ENCODE measurements at places on chromosomes 1 and 21.

DNA sequence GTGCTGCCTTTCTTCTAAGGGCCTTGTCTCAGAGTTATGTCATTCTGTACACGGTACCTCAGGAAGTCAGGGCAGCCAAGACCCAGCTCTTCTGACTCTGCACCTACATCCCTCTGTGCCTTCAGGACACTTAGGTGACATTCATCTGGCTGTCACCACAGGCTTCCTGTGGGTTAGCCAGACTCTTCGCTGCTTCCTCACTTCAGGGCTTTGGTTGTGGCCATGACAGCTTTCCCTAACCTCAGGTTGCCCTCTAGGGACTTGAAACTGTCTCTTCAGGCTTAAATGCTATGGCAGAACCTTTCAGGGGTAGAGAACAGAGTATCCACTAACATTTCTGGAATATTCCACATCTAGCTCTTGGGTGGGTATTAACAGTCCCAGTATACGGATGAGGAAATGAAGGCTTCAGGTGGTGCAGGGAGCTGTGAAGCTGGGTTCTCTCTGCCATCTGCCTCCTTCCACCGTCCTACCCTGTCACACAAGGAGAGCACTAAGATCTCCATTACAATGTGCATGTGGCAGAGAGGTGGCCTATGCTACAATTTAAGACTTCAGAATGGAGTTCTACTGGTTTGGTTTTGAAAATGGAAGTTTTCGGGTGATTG is 9.9 kb downstream of the TSSK3 start:
- DNase-seq, result no peak

DNA sequence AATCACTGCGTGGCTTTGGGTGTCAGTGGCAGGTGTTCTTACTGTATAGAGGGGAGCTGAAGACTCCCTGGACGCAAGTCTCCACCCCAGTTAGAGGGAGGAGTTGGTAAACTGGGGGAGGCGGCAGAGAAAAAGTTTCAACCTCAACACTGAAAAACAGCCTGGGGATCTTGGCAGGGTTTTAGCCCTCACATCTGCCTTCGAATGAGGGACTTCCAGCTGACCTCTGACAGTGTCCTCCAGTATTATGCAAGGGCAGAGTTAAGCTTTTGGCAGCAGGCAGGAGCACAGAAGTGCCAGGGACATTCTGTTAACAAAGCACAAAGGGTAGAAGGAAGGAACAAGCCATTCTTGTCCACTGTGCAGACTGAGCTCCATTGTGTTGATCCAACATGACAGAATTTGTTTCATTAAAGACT is 41.2 kb upstream of the RAB4A start:
- DNase-seq, result no peak

GRCh38 chr1:17101261-17101660 is 18.0 kb downstream of the PADI2 start:
- no peak for DNase-seq

DNA sequence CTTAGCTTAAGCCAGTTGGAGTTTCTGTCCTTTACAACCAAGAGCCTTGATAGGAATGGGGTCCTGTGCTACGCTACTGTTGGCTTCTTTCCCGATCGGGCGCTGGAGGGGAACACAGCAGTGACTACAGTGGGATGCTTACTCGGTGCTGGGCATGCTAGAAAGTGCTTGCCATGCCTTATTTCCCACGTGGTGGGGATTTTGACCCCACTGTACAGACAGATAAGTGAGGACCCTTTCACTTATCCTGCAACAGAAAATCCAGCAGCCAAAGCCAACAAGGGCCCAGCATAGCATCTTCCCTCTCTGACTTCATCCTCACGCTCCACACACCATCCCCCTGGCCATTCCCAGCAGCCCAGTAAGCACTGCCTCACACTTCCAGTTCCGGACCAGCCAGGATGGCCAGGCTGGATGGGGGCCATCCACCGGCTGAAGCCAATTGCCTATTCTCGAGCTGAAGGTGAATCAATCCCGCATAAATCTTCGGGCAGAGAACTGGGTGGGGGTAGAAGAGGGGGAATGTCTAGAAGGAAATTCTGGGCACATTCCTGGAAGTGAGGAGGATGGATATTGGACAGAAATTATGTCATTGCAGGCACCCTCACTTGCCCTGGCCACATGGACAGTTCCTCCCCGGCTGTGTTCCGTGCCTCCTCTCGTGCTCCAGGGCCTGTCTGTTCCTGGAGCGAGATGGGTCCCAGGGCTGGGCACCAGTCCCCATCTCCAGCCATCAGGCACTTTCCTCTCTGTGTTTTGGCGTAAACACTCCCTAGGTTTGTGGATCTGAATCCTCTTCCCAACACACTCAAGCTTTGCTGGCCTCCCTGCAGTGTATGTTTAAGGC is 2.0 kb upstream of the ABCG1 start:
- DNase-seq, result no peak

- DNase-seq, result no peak
These were observed 55.8 kb downstream of the ROR1 start for GRCh38 chr1:63829349-63830327.

- DNase-seq, result no peak
These were observed 59.3 kb upstream of the PTGFRN start for GRCh38 chr1:116850436-116850835.

- no peak for DNase-seq
These were observed 13.7 kb upstream of the SLC44A3 start for GRCh38 chr1:94806441-94806871.

GRCh38 chr1:84756001-84756400 is 65.7 kb upstream of the SSX2IP start:
- no peak for DNase-seq

- DNase-seq, result no peak
These were observed 835 bp upstream of the TSPAN2 start for GRCh38 chr1:115090186-115090490.

DNA sequence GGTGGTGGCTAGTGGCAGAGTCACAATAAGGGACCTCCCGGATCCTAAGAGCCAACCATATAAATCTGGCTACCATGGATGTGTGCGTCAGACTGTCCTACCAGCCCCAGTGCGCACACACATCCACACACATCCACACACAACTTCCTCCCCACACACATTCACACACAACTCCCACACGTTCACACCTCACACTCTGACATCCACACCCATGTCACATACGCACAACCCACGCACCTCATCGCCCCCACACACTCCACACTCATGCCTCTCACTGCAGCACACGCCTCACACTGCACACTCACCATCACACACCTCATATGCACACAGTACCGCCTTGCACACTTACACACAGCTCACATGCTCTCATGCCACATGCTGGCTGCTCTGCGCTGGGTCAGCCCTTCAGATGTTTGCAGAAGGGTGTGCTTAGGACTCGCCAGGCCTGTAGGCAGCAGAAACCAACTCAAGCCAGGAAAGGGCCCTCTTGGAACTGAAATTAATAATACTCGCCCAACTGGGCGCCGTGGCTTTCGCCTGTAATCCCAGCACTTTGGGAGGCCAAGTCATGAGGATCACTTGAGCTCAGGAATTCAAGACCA is 3.0 kb downstream of the LDLRAD2 start:
- no peak for DNase-seq

GRCh38 chr21:16620786-16621320 is 891.1 kb downstream of the USP25 start:
- DNase-seq, result no peak

Data from A549 (cell line).